Hematopoietic multipotent progenitor cell treated with erythropoietin and hydrocortisone succinate and interleukin-3 and kit ligand, for 6 days (in vitro differentiated cells): ENCODE measurements at places on chromosomes 3 and 15.

DNA sequence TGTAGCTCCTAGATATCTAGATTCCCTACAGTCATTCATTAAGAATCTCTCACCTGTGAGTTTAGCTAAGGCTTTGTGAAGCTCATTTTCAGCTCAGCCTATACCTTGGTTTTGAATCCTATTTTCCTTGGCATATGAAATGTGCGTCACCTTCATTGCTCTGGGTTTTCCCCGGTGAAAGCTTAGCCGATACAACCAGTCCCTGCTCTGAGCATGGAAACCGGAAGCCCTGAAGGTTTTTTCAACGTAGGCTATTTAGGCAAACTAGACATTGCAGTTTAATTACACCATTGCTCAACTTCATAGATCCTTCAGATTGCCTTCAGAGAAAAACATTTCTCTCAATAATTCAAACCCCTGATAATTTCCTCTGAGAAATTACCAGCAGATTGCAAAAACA, 206.8 kb upstream of the TPRG1 start:
- DNase-seq = no peak

GRCh38 chr3:147299656-147300055, 106.7 kb downstream of the ZIC4 start:
- DNase-seq = no peak

DNA sequence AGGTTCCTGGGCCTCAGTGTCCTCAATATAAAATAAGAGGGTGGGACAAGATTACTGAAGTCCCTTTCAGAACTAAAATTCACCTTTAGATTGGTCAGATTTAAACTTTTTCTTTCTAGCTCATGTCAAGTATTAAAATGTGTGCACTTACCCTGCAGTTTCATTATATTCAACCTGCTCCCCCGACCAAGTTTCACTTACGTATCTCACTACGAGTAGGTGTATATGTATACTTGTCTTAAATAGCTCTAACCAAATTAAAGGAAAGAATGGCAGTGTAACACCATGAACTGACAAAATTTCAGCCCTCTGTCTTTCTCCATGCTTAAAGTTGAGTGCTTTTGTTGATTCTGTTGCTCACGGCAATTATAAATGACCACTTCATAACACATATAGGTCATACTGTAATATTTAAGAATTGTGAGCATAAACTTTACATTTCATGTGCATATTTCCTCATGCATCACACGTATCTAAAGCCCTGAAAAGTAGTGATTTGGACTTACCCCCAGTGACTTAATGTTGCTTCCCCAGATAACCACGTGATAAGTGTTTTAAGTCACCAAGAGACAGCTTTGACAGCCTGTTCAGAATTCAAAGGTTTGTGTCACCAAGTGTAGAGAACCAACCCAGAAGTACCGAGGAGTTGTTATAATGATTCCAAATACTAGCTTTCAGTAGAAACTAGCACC, 70.0 kb downstream of the PGPEP1L start:
- no peak for DNase-seq

DNA sequence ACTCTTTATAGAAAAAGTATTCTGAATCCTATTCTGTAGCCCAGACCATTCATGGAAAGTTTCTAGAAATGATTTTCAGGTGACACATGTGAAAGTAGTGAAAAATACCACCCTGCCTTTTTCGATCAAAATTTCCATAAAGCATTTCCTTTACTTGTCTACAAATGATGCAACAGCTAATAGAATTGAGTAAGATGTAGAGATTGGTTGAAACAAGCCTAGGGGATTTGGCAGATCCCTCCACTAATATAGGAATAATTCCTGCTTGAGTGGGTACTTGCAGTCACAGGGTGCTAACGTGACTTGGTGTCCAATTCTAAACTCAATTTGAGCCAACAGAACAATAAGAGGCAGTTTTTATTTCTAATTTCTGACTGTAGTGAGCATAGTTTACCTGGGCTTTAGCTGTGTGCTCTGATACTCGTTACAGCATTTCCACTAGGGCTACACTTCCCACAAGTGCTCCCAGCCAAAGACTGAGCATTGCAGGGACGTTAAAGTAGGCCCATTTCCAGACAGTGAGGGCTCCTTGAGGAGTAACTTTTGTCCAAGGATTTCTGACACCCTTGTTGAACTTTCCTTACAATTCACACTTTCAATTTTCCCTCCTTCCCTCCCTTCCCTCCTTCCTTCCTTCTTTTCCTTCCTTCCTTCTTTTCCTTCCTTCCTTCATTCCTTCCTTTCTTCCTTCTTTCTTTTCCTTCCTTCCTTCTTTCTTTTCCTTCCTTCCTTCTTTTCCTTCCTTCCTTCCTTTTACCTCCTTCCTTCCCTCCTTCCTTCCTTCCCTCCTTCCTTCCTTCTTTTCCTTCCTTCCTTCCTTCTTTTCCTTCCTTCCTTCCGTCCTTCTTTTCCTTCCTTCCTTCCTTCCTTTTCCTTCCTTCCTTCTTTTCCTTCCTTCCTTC, 53.9 kb upstream of the TP63 start:
- no peak for DNase-seq

DNA sequence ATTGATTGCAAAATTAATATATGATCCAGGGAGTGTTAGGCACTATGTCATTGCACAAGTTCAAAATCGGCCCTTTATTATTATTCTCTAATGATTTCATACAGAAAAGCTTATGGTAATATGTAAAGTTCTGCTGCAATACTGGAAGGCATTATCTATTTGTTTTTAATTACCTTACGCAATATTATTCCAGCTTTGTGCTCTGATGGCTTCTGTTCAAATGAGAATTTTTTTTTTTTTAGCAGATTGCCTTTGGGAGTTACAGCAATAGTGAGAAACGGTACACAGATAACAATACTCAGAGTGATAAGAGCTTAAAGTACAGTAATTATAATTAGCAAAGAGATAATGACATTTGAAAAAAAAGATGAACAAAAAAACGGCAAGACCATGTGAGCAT, 602.2 kb upstream of the ALCAM start:
- DNase-seq = no peak

- no peak for DNase-seq
These were observed 98.1 kb upstream of the SNRPN start for GRCh38 chr15:24856397-24857390.

- DNase-seq = no peak
These were observed 60.5 kb downstream of the IGF2BP2 start for GRCh38 chr3:185764163-185764979.

- DNase-seq = peak; percentile 71
These were observed 78.7 kb upstream of the GCNT3 start for GRCh38 chr15:59532770-59533379.

- no peak for DNase-seq
These were observed 20.9 kb upstream of the MELTF start for GRCh38 chr3:197050511-197050910.

GRCh38 chr15:82900511-82901060, 51.9 kb downstream of the HOMER2 start:
- no peak for DNase-seq

- DNase-seq = peak; percentile 71
These were observed 106.0 kb downstream of the MEX3B start for GRCh38 chr15:81939604-81940440.

GRCh38 chr3:97882975-97883598, 61.3 kb downstream of the CRYBG3 start:
- DNase-seq = peak; percentile 61

- no peak for DNase-seq
These were observed 71.4 kb upstream of the P3H2 start for GRCh38 chr3:190192087-190192486.

DNA sequence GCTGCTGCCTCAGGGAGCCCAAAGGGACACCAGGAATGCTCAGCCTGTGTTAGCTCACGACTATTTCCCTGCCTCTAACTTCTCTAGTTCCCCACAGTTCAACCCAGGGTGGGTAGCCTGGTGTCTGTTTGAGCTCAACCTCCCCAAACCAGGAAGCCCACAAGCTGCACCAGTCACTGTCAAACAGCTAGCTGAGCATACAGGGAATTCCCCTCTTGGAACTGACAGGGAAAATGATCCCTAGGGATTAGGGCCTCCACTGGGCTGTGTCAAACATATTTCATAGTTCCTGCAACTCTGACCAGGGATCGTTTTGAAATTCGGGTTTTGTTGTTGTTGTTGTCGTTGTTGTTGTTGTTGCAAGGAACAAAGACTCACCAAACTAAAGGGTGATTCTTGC, 147.1 kb upstream of the ICE2 start:
- DNase-seq = no peak

DNA sequence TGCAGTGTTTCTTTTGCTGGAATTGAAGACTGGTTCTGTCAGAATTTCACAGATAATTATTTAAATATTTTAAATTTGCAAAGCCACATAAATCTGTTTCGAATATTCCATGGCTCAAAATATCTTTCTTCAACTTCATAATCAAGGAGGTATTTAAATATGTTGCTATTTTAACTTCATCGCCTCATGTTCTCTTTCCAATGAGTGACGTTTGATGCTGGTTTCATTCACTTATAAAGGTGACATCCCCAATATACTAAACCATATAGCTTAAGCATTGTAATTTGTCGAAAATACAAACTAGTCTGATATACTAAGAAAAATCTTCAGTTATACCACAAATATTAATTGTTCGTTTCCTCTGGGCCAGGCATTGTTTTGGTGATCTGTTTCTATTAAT, 22.5 kb downstream of the MBNL1 start:
- no peak for DNase-seq

DNA sequence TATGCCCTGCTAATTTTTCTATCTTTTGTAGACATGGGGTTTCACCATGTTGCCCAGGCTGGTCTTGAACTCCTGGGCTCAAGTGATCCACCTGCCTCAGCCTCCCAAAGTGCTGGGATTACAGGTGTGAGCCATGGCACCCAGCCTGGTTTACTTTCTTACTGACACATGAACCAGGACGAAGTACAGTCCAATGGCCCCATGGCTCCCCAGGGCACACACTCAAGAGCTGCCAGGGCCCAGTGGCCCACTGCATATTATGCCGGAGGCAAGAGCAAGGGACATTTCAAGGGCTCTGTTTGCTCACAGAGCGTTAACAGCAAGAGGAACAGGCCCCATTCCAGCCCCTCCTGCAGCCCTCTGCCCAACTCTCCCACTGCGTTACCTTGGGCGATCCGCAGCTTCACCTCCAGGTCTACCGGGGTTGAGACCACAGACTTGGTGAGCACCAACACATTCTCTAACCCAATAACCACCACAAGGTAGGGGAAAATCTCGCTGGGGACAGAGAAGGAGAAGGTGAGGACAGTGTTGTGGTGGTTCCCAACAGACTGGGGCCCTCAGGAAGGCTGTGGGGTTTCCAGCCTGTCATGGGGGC, 42.8 kb downstream of the PTPN23 start:
- no peak for DNase-seq

DNA sequence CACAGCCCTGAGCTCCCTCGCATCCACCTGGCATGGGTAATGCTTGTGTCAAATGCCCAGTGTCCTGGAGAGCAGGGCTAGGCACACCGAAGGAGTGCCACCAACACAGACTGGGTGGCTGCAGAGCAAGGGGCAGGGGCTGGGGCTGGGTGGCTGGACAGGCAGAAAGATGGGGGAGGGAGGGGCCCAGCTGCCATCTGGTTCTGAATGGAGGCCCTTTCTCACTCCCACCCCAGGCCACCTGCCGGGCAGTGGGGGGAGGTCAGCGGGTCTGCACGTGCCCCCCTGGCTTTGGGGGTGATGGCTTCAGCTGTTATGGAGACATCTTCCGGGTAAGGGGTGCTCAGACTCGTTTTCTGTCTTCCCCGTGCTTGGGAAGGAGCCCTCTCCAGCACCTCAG, 17.0 kb downstream of the STAB1 start:
- no peak for DNase-seq

GRCh38 chr15:76059320-76060117, at the start of gene TMEM266:
Gene TMEM266 (plus strand): TSS chr15:76059985. CDS start chr15:76134264, 74,279 bp downstream.
- peak; percentile 52 for DNase-seq

GRCh38 chr15:46213551-46213950, 578.7 kb downstream of the SQOR start:
- no peak for DNase-seq

DNA sequence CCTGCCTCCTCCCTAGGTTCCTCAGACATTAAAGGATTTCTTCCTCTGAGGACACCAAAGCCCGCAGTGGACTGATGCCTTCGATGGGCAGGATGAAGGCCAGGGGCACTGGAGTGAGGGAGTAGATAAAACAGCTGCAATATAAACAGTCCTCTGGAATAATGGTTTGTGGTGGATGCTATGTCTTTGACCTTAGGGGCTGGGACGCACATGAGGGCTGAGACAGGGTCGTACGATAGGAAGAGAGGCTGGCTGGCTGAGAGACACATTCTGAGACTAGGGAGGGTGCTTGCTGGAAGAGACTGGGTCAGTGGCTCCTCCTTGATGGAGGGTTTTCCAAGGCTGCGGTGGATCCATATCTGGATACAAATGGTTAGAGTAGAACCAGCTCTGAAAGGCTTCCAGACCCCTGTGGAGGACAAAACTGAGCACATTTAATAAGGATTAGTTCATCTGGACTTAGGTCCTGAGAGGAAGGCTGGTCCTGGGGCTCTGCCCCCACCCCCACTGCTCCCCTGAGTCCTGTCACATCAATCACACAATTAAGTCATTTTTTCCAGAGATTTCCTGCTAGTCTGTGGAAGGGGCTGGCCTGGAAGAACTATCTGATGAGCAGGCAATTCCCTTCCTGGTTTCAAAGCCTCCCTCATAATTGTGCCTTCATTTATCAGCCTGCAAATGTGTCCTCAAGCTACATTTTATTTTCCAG, 15.8 kb downstream of the TBC1D21 start:
- no peak for DNase-seq

DNA sequence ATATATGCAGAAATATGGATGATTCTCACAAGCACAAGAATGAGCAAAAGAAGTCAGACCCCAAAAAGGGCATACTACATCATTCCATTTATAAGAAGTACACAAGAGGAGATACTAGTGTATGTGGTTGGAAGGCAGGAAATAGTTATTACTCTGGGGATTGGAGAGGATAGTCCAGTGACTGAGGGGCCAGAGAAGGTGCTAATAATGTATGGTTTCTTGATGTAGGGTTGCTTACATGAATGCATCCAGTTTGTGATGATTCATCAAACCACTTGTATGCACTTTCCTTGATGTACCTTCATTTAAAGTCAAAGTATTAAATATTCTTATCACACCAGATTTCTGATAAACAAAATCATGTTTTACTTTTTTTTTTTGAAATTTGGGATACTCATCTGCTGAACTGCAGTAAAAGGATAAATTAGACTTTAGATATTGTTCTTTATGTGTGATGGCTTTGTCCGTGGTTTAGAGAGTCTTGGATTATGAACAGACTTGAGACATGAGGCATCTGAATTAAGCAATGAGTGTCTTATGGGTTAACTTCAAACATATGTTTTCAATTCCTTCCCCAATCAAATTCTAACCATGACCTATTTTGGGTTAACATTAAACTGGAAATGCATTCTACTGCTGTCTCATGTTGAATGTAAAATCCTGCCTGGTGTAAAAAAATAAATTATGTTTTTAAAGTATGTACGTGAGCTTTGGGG, 171.2 kb downstream of the SEMA6D start:
- no peak for DNase-seq

DNA sequence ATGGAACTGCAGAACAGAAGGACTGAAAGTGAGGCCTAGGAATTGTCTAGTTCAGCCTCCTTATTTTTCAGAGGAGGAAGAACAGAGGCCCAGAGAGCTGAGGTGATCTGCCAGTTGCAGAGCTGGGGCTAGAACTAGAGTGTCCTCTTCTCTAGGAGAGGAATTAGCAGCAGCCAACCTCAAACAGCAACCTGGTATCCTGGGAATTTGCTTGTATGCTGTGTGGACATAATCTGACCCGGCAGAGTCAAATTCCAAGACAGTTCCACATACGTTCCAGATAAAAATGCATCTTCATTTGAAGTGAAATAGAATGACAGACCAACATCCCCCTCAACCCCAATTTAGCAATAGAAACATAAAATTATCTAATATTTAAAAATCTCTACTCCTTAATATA, 13.5 kb upstream of the TSC22D2 start:
- no peak for DNase-seq
